Activated CD4-positive, alpha-beta T cell treated with anti-CD3 and anti-CD28 coated beads, Interleukin-2, Interleukin-6, amounts not matched to agents 100 ng/mL and 50 ng/mL, durations not matched to agents 16 hours and 8 hours (primary cell): ENCODE measurements at places on chromosomes 3 and 15.

GRCh38 chr15:77764095-77764494 lies 131.4 kb upstream of the LINGO1 start:
- DNase-seq: no peak

- no peak for DNase-seq
Measured at GRCh38 chr3:105246536-105246935, 120.2 kb upstream of the ALCAM start.

DNA sequence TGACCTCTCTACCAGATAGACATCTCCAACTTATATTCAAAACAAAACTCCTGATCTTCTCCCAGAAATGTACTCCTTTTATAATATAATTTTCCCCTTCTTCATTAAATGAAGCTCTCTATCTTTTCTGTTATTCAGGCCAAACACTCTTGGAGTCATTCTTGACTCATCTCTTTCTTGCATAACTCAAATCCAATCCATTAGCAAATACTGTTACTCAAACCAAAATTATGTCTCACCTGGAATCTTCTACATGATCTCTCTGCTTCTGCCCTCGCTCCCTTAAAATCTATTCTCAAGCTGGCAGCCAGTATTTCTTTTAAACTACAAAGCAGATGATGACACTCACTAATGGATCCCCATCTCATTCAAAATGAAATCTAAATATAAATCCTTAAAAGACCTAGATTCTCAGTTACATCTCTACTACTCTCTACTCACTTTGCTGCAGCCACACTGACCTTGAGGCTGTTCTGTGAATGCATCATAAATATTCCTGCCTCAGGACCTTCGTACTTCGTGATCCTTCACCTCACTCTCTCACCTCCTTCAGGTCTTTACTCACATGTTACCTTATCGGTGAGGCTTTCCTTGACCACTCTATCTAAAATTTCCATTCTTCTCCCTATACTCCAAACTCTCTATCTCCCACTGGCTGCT lies 160.9 kb downstream of the TBC1D5 start:
- no peak for DNase-seq

DNA sequence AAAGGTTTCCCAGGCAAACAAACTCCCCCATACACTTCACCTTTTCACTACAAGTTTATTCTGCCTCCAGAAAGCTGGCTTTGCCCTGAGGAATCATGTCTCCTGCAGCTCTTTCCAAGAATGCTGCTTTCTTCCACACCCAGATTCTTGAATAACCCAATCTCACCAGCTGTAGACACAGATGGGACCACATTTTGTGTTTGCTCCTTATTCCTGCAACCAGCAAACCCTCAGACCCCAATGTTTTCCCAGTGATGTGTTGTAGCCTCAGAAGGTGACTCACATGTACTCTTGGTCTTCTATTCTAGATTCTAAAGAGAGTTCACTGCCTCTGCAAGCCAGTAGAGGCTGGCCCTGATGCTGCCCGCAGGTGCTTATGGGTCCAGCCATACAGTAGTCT lies 23.6 kb upstream of the TRIM59 start:
- DNase-seq: no peak

GRCh38 chr15:56383010-56383409 lies 17.8 kb downstream of the TEX9 start:
- DNase-seq: no peak

GRCh38 chr15:27401471-27401870 lies 430.5 kb downstream of the GABRG3 start:
- no peak for DNase-seq

DNA sequence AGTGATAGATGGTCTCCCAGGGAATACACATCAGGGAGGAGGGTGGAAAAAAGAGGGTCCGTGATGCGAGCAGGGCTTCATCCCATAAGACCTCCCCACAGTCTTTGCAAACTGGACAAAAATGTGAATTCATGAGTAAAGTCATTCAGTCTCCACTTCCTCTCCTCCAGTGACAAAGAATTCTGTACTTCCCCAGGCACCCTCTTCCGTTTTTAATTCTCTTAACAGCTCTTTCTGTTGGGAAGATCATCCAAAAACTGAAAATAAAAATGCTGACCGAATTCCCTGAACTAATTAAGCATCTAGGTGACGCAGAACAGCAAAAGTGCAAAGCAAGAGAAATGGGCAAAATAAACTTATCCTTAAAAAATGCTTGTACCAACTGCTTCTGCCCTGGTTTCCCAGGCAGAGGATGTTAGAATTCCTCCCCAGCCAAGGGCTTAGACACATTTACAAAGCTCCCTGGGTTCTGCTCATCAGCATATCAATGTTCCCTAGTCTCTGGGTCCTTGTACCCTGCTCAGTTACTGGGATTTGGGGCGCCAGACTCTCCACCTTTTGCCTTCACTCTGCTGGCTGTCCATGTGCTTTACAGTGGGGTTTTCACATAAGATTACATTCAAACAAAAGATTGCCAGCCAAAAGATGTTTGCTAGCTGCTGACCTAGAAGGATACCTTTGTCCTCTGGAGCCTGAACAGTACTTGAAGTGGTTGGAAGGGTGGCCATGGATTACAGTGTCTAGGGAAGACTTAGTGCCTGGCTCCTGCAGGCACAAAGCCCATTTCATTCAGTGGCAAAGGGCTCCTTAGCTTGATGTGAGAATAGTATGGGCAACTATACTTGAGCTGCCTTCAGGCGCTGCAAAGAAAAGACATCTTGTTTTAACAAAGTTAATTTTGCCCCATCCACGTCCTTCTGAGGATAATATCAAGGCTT lies 69.4 kb downstream of the ARNT2 start:
- no peak for DNase-seq

GRCh38 chr3:196951371-196951770 lies 9.0 kb upstream of the NCBP2 start:
- no peak for DNase-seq

DNA sequence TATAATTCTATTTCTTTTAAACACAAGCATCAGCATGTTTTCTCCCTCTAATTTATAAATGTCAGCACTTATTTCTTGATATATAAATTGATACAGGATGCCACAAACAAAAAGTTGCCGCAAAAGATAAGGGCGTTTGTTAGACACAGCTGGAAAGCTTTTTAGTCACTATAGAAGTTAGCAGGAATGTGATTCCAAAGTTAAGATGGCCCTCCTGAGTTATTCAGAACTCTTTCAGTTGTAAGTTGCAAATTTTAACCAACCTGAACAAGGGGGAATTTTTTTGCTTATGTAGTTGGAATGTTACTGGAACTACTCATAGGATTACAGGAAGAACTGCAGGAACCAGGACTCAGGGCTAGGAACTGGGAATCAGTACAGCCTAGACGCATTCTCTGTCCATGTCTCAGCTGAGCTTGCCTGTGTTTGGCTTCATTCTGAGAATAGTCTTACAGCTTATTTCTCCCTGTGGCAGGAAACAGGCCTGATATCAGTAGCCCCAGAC lies 166.3 kb downstream of the VGLL4 start:
- no peak for DNase-seq

DNA sequence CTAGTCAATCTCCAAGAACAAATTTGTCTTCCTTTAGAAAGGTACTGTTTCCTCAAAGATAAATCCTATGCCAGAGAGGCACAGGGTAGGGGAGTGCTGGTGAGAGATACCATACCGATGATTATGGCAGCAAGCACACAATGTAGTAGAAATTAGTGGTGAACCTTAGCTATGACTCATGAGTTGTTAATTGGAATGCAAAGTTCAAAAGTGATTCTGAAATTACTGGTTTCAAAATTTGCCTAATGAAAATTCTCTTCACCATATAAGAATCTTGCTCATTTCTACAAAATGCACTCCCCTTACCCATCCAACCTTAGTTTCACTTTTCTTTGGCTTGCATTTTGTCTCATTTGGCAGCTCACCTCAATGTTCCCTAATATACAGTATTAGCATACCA lies 139.5 kb upstream of the SLC2A2 start:
- DNase-seq: peak; percentile 56

- no peak for DNase-seq
Measured at GRCh38 chr3:78990156-78990555, 777.6 kb downstream of the ROBO1 start.

DNA sequence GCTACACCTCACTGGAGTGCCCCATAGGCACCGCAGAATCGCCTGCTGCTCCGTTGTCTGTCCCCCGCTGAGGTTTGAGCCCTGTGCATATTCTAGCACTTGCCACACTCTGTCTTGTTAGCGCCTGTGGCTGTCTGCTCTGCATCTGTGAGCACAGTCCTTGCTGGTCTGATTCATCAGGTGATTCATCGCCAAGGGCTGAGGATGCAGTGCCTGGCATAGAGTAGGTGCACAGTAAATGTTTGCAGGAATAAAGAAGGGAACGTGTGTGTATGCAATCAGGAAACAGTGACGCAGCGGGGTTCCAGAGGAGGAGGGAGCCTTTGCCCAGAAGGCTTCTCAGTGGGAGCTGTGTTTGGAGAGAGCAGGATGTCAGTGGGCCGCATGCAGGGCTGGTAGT lies 124.0 kb upstream of the PLXNA1 start:
- DNase-seq: no peak

DNA sequence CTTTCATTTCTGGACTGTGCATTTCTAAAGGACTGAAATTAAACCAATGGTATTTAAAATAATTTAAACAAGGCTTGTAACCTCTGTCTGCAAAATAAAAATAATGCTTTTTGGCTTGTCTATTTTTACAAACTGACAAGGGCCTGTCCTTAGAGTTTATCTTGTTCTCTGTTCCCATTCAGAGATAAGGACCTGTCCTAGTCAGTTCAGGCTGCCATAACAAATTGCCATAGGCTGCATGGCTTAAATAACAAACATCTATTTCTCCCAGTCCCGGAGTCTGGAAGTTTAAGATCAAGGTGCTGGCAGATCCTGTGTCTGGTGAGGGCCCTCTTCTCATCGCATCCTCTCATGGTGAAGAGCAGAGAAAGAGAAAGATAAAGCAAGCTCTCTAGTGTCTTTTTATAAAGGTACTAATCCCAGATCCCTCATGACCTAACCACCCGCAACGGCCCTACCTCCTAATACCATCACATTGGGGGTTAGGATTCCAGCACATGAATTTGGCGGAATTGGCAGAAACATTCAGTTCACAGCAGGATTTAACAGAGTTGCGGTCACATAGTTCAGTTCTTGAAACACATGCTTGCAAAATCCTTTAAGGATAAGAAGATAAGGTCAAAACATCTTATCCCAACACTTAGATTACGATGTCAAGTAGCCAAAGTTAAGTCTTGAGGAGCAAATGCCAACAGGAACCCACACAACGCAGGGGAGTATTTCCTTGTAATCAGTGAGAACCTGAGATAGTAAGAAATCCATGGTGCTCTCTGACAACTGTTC lies 17.8 kb downstream of the KBTBD8 start:
- DNase-seq: no peak

GRCh38 chr3:99549220-99549619 lies 89.2 kb upstream of the COL8A1 start:
- no peak for DNase-seq

GRCh38 chr3:45691842-45692241 lies 2.6 kb downstream of the SACM1L start:
- DNase-seq: no peak

DNA sequence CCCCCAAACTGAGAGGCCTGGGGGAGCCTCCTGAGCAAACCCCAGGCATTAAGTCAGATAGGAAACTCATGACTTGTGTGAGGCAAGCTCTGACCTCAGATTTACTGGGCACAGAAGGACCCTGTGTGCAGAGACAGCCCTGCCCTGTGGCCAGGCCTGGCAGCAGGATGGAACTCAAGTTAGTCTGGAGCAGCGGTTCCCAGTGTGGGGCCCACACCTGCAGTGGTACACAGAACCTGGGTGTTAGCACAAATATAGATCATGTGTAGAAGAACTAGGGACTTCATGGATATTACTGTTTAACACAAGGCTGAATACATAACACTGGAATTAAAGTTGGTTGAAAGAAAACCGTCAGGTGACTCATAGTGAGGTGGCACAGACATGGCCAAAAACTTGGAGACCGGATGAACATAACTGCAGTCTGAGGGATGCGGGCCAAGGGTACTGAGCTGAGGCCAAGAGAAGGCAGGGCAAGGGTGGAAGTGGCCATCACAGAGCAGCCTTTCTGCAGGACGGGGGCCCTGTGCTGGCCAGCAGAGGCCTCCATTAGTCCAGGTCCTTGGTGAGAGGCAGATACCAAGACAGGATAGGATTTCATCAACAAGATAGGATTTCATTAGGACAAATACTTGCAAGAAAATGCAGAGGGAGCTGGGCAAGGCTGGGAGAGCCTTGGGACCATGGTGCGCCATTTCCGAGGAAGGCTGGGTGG lies 40.9 kb downstream of the IRAK2 start:
- no peak for DNase-seq

- DNase-seq: peak; percentile 61
Measured at GRCh38 chr3:150763841-150764483, 993 bp upstream of the SIAH2 start.

- no peak for DNase-seq
Measured at GRCh38 chr3:49098429-49098828, 4.6 kb upstream of the QRICH1 start.

- no peak for DNase-seq
Measured at GRCh38 chr3:106086038-106086437, 217.2 kb upstream of the CBLB start.

- DNase-seq: no peak
Measured at GRCh38 chr3:135226057-135226456, 431.0 kb downstream of the EPHB1 start.

- no peak for DNase-seq
Measured at GRCh38 chr3:57157545-57157944, 7.6 kb downstream of the IL17RD start.

DNA sequence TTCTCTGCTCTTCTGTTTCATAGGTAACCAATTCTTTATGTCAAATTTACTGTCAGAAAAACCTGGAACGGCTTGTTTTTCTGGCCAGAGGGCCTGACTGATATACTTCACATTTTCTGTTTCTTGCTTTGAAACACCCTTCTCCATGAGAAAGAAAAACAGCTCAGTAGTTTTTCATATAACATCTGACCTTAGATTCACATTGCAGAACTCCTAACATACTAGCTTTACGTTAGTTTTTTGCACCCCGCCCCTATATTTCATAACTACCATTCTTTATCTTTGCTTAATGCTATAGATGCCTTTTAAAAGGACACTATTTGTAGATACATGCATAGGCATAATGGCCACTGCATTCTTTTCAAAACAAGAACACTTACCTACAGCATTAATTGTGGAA lies 83.9 kb upstream of the TSC22D2 start:
- DNase-seq: no peak

DNA sequence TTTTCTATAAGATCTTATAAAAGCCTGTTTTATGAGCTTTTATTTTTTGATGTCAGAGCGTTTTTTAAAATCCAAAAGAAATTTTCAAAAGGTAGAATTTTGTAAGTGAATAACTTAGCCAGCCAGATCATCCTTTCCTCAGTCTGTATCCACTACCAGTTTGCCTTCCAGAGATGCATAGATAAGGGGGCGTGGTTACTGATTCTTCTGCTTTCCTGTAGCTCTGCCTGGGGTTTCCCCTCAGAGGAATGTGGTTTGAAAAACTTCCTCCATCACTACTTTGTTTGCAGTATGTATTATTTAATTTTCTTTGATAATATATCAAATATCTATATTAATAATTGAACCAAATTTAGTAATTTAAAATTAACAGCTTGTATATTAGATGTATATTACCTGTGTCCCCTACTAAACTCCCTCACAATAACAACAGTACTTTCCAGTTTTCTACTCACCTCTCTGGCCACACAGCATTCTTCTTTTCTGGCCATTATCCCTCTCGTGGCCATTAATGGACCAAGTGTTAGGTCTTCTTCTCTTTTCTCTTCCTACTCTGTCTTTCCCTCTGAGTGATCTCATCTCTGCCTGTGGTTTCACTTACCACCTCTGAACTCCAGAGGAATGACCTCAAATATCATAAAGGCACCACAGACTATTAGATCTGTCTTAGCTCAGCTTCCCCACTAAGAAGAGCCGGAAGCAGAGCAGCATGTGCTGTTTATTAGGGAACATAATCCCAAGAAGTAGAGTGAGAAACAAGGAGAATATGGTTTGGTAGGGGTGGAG lies 239.7 kb downstream of the UBE2E2 start:
- peak; percentile 50 for DNase-seq
